ENCODE measurements at places on chromosomes 13 and 19.

DNA sequence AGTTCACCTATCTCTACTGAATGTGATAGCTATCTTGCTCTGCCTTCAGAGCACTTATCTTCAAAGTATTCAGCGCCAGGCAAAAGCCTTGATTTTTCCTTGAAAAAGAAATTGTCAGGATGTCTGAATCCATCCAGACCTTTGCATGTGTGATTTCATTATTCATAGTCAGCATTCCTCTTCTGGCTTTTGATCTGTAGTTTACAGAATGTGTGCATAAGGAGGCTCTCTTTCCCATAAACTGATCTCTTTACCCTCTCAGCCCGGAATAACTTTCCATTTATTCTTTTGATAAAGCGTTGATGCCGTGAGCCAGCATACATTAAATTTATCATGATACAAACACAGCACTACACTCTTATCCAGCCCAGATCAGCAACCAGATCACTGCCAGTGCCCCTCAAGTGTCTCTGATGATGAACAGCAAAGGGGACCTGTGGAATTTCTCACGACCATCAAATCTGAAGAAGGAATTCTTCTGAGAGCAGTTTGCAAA is 130.8 kb downstream of the DNAJC15 start:
- DNase-seq, result no peak

GRCh38 chr19:53156850-53157249 is 2.0 kb downstream of the ZNF347 start:
- DNase-seq, result no peak

DNA sequence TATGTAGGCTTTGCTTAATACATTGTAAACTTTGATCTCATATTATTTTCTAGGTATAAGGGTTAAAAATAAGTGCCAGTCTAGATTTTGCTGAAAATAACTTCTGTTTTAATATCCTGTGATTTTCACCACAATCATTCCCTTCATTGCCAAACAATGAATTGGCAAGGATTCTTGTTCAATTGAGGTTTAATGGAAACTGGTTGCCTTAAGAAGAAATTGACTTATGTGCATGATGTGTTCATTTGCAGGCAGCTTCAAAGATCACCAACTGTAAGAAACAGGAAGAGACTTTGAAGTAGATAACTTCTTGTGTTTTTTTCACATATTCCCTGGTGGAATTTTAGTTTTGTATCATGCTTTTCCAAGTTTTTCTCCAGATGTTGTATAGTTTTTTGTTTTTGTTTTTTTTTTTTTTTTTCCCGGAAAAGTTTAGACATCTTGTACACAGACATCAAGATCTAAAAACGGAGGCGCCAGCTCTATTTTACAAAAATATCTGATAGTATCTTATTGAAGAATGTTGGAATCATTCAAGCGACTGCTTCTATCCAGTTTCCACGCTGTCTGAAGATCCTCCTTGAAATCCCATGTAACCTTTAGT is 108.3 kb downstream of the POSTN start:
- DNase-seq, result no peak

DNA sequence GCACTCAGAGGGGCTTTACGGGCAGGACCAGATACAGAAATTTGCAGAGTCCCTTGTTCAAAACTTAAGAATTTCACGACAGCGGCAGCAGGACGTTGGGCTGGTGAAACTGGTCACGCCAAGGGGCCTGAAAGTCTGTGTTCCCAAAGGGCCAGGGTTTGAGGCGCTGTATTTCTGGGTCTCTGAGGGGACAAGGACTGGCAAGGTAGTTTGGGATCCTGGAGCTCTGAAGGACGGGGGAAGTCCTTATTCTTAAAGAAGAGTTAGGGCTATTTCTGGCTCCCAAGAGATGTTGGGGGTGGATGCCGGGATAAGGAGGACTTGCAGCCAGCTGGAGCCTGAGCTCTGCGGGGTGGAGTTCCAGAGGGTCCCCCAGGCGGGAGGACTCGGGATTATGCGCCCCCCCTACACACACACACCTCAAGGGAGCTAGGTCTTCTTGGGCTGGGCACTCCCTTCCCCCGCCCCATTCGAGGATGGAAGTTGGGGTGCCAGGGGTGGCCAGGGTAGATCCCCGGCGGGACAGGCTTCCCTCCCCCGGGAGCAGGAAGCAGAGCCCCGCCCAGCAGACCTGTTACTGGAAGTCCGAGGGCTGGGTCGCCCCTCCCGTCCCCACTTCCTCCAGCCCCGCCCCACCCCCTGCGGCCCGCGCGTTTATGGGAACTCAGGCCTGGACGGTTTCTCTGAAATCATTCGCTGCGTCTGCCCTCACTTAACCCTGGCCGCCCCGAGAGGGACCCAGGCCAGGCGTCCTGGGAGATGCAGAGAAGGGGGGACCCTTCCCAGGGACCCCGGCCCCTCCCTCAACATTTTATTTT is 5.6 kb downstream of the BCL3 start:
- DNase-seq, result peak; percentile 54

GRCh38 chr13:30974350-30974749 is 41.9 kb downstream of the TEX26 start:
- DNase-seq, result no peak

DNA sequence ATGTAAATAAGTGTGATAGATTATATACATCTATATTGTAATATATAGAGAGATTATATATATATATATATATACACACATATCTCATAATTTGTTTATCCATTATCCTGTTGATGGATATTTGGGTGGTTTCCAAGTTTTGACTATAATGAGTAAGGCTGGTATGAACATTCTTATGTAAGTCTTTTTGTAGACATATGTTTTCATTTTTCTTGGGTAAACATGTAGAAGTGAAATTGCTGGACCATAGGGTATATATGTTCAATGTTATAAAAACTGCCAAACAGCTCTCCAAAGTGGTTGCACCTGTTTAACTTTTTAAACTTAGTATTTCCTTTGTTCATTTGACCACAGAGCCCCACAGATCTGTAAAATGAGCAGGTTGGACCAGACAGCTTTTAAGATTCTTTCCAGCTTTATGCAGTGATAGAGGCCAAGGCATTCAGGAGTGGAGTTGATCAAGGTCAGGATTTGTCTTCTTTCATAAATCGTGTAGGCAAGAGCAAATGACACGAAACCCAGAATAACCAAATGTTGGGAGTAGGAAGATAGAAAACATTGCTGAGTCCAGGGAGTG is 21.7 kb upstream of the KATNAL1 start:
- DNase-seq, result no peak

DNA sequence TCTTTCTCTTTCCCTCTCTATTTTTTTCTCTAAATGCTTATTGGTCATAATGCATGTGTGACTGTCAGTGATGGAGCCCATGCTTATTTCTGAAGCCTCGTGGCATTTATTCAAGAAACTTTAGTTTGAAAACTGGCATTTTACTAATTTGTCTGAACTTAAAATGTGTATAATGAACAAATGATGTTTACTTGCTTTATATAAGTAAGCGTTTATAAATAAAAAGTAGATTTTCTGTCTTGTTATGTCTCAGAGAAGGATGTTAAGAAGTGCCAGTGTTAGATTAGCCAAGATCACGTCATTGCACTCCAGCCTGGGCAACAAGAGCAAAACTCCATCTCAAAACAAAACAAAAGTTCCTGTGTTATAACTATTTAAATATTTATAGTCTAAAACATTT is 1568.1 kb downstream of the EFNB2 start:
- no peak for DNase-seq

DNA sequence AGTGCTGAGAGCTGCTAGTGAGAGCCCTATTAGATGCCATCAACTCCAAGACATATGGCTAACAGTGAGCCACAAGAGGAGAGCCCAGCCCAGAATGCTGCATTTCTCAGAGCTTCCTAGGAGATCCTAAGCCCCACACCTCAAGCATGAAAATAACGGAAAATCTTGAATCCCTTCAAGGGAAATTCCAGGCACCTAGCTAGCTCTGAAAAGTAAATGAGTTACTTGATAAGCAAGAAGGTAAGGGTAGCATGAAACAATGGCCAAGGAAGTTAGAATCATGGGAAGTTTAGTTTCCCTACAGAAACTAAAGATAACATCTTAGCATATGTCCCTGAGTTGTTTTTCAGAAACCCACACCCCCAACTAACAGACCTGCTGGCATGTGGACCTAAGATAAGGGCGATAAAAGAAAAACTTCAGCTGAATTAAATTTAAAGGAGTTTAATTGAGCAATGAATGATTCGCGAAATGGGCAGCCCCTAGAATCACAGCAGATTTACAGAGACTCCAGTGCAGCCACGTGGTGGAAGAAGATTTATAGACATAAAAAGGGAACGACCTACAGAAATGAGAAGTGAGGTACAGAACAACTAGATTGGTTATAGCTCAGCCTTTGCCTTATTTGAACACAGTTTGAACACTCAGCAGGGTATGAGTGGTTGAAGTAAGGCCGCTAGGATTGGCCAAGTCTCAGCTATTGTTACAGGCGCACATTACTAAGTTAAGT is 301.3 kb upstream of the DACH1 start:
- DNase-seq, result no peak

DNA sequence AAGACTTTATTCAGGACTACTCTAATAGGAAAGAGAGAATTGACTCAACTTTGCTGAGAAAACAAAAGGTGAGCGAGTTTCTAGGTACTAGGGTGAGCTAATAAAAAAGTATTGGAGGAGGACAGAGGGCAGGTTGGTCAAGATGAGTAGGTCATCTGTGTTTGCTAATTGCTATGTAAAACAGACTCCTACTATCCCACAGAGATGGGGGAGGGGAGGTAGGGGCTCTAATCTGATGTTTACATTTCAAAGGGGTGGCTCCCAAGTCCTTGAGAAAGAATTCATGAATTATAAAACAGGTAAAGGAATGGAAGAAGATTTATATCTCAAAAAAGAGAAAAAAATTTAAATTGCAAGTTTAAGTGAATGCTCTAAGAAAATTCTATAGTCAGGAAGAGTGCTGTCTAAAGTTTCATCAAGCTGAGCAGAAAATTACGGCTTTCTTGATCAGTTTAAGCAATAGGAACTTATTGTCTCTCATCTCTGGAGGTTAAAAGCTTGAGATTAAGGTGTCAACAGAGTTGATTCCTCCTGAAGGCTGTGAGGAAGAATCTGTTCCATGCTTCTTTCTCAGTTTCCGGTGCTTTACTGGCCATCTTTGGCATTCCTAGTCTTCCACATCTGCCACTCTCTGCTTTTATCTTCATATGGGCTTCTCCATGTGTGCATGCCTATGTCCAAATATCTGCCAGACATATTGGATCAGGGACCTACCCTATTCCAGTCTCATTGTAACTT is 790.3 kb downstream of the SLITRK5 start:
- DNase-seq, result no peak

- no peak for DNase-seq
Observed at GRCh38 chr19:1608359-1609102, 3.3 kb upstream of the UQCR11 start.

DNA sequence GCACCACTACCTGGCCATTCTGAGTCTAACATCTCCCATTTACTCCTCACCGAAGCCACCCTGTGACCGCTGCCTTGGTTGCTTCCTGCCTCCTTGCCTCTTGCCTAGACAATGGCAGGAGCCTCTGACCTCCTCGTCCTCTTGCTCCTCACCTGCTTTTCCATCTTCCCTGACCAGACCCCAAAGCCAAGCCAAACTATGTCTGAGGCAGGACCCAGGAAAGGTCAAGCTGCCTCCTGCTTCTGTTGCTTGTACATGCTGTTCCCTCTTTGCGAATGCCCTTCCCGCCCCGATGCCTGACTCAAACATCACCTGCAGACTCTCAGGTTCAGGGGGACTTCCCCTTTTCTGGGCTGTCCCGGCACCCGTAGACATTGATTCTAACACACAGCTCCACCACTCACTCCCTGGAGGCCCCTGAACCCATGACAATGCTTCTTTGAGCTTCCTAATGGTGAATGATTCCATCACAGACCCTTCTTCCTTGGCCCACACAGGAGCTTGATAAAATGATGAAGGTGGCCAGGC is 60.8 kb downstream of the F2RL3 start:
- no peak for DNase-seq

DNA sequence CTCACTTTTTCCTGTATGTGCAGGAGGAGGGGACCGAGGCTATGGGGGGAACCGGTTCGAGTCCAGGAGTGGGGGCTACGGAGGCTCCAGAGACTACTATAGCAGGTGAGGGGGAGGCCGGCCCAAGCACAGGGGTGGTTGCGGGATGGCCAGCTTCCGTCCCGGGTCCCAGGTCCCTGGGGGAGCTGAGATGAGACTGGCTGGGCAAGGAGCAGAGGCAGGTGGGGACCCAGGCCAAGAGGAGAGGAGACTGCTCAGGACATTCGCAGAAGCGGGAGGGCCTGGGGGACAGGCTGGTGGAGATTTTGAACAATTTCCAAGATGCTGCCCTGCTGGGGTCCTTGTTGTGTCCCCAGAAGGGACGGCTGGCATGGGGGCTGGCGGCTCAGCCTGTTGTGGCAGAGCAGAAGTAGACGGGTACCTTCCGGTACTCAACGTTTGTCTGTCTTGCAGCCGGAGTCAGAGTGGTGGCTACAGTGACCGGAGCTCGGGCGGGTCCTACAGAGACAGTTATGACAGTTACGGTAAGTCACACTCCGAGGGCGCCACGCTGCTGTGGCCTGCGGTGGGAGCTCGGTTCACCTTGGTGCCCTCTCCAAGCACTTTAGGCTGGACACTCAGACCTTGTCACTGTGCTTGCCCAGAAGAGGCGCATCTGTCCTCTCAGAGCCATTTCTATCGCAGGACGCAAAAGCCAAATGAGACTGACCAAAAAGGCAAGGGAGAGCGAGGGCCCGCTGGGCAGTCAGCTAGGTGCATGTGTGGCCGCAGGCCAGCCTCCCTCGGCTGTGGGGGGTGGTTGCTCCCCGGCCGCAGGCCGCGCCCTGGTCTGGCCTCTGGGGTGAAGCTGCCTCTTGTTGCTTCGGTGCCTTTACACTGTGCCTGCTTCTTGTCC is 2.6 kb downstream of the CIRBP start:
- DNase-seq, result no peak

DNA sequence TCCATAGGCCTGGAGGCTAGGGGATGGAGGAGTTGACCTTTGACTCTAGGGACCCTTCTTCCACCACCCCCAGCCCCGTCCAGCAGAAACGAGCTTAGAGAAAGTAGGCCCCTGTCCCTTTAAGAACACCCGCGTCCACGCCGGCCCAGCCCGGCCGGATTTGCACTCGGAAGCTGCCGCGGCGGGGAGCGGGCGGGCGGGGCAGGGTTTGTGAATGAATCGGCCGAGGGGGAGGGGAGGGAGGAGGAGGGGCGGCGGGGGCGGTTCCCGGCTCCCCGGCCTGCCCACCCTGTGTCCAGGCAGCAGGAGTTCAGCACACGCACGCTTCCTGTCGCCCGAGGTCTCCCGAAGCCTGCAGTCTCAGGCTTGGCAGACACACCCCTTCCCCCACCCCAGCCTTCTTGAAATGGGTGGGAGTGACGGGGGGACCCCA is 1.5 kb downstream of the UNC13A start:
- no peak for DNase-seq

- no peak for DNase-seq
Observed at GRCh38 chr13:48773531-48774275, 120.0 kb downstream of the CYSLTR2 start.

DNA sequence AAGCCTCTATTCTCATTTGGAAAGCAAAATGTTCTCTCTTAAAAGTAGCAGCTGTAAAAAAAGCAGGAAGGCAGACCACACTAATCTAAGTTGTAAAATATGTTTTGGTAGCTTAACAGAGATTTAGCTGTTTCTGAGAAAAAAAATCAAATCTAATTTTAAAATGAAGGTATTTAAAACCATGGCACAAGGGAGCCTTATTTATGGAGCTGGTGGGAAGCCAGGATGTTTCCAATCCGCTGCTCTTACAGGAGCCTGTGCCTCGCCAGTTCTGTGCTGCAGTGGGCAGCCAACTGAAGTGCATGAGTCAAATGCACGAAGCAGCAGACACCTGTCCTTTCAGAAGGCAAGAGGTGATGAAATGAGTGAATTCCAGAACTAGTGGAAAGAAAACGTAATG is 28.2 kb downstream of the GPC6 start:
- DNase-seq, result no peak

Data from activated gamma-delta T cell treated with anti-CD3 and anti-CD28 coated beads, Interleukin-2, amount 50 U/mL, for 16 hours (primary cell).